ENCODE measurements at places on chromosomes 7 and 10.

DNA sequence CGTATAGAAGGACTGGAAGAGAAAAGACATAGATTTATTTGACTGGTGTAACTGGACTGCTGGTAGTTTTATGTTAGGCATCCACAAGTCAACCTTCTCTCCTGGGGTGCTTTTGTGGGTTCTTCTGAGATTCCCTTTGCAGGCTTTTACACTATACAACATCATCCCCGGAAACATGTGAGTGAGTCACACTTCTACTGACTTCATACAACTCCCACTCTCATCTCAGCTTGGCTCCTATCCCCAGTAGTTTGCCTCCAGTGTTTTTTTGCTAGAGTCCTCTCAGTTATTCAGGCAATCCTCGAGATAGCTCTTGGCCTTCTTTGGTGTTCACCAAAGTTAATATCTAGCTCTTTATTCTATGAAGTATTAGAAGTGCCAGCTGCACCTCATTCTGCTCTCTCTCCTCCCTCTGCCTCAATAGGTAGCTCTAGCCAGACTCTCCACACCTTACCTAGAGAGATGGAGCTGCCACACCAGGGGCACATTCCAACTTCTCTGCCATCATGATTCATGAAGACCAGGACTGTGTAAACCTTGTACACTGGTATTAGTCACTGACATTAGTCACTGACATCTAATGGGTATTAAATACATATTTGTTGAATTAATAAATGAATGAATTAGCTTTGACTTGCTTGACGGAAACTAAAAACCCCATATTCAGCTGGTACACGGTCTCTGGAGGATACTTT is 281.9 kb downstream of the PPP1R3A start:
- no peak for DNase-seq

DNA sequence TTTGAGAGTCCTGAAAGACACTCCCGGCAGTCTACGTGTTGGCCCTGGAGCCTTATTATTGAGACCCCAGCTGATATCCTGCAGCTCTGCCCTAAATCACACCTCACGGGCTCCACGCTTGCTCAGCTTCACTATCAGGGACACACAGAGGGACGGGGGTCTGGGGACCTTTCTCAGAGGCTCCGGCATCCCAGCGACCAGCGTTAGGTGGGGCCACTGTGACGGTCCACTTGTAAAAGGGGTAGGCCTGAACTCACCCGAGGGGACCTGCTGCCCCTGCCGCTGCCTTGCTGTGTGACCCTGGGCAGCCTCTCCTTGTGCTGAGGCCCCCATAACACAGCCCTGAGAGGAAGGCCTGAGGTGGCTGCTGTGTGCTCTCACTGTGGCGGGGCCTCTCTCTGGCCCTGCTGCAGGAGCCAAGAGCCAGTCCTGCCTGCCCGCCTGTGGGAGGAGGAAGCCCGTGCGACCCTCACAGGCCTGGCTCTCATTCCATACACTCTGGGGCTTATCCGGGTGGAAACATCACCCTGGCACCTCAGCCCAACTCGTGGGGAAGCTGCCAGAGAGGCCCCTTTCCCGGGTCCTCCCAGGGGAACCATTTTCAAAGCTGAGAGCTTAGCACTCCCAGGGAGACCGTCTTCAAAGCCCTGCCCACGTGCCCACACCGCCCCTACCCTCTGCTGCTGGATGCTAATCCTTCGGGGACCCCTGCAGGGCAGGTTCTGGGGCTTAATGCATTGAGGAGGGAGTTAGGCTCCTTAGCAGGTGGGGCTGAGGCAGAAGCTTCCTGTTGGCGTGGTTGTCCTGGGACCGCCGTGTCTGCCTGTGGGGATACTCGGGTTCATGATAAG is 21.7 kb downstream of the AQP1 start:
- no peak for DNase-seq

DNA sequence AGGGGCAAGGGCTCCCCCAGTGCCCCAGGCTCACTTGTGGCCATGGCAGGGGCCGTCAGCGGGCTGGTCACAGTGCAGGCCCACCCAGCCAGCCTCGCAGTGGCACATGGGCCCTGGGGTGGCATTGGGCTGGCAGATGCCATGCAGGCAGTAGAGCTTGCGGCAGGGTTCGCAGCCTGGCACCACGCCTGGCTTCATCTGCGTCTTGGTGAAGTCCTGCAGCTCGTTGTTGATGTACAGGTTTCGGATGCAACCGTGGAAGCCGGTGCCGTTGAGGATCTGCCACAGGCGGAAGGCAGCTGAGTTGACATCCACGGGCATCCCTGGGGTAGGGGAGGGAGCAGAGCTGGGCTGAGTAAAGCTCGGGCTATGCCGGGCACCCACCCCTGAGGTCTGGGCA is 170.6 kb downstream of the LCOR start:
- DNase-seq, result no peak

- DNase-seq, result no peak
Observed at GRCh38 chr10:50503661-50504320, 120.0 kb downstream of the SGMS1 start.

DNA sequence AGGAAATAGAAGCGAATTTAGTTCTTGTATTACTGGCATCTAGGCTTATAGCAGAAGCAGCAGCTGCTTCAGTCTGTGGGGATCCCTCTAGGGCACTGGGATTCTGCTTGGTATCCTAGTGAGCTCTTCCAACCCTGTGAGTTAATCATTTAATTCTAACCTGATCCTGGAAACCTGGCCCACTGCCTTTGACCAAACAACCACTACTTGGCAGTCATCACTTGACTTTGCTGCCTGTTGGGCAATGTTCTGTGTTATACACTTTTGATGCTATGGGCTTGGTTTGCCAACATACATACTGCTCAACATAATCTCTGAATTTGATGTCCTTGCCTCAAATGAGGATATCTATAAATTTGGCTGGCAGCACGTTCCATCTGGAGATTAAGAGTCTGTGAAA is 813.4 kb downstream of the ANKRD7 start:
- DNase-seq, result no peak

- no peak for DNase-seq
Observed at GRCh38 chr7:99380032-99380822, 5.7 kb downstream of the ARPC1B start.

DNA sequence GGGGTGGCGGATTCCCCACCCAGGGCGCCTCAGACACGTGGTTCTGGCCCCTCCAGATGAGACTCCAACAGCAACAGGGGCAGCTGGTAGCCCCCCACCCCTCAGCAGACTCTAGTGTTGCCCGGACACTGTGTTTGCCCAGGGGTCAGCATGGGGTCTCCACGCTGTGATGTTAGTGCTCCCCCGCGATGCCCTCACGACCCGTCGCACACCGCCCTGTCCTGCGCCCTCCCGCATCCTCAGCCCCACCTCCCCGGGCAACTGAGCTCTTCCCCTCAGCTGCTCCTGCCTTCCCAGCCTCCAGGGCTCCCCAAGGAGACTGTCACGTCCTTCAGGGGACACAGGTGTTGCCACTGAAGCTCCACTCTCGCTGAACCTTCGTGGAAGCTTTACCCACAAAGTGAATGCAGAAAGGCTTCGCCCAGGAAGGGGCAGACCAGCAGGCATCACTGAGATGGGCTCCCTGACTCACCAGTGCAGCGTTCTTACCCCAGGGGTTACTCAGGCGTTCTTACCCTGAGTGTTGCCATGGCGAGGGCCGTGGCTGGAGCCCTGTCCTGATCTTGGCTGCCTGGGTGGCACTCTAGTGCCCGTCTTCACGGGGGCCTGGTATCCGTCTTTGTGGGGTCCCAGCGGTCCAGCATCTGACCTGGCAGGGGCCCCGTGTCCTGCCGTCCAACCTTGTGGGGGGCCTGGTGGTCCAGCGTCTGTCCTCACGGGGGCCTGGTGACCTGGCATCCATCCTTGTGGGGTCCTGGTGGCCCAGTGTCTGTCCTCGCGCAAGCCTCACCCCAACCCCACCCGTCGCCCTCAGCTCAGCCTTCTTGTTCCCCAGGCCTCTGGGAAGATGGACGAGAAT is 14.6 kb downstream of the DPYSL4 start:
- no peak for DNase-seq

GRCh38 chr7:1576521-1577253 is 6.9 kb upstream of the PSMG3 start:
- no peak for DNase-seq

GRCh38 chr7:132805766-132806165 is 229.5 kb upstream of the PLXNA4 start:
- no peak for DNase-seq

GRCh38 chr7:37405603-37406122 is 43.0 kb downstream of the ELMO1 start:
- no peak for DNase-seq

- peak; percentile 32 for DNase-seq
Observed at GRCh38 chr7:80833289-80834268, 85.3 kb downstream of the SEMA3C start.

DNA sequence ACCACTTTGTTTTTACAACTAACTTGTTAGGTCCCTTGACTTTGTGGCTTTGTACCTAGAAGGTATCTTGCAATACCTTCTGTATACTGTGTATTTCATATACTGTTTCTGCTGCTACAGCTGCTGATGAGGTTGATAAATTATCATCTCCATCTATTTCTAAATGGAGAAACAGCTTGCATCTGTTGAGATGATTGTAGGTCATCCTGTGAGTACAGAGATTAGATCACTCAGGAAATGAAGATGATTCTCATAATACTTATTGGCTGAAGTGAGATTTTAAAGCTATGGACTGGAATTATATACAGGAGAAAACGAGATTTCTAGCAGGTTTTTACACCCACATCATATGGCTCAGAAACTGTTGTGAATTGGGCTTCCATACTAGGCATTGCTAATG is 280.5 kb downstream of the KCND2 start:
- no peak for DNase-seq

- no peak for DNase-seq
Observed at GRCh38 chr7:148289630-148290029, 300.9 kb upstream of the C7orf33 start.

DNA sequence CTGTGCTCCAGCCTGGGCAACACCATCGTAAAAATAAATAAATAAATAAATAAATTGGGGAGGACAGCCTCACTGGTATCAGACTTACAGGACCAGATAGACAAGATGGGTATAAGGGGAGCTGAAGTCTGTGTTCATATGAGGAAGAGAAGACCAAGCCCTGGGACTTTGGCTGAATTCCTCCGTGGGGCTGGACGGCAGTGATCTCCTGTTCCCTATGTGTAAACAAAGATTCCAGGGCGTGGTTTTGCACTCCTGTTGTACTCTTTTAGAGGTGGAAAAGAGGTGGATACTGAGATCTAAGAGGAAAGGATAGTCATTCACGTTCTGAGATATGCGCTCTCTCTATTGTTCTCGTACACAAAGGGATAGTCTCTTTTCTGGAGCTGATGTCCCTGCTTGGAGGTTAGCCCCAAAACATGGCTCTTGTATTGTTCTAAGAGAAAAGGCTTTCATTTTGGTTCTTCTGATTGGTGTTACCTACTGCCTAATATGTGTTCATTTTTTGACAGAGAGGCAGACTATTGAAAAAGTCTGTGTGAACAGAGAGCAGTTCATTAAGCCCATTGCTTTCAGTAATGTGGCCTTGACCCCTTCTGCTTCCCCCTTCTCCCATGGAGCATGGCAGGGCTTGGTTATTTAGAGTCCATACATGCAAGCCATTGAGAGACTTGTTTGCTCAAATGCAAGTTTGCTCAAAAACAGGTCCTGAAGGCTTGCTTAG is 12.3 kb downstream of the KCTD7 start:
- no peak for DNase-seq

- no peak for DNase-seq
Observed at GRCh38 chr10:68870545-68871104, 30.5 kb upstream of the DDX50 start.

DNA sequence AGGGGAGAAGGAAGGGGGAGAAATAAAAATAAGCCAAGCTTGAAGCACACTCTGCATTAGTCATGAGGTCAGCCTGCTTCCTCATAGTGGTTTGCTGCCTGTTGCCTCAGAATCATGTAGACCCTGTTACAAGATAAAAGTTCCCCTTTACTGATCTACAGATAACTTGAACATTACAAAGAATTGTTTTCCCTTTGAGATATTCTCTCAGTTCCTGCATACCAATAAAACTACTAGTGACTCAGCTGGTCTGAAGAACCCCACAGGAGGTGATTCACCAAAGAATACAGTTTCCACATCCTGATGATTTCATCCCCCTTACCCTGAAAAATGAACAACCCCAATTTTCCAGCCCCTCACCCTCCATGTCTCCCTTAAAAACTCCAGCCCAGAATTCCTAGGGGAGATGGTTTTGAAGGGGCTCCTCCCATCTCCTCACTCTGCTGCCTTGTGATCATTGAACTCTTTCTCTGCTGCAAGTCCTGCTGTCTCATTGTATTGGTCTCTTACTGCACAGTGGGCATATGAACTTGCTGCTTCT is 31.5 kb upstream of the NRP1 start:
- DNase-seq, result peak; percentile 87

GRCh38 chr10:14016011-14016536 is 314.6 kb downstream of the FRMD4A start:
- DNase-seq, result no peak

DNA sequence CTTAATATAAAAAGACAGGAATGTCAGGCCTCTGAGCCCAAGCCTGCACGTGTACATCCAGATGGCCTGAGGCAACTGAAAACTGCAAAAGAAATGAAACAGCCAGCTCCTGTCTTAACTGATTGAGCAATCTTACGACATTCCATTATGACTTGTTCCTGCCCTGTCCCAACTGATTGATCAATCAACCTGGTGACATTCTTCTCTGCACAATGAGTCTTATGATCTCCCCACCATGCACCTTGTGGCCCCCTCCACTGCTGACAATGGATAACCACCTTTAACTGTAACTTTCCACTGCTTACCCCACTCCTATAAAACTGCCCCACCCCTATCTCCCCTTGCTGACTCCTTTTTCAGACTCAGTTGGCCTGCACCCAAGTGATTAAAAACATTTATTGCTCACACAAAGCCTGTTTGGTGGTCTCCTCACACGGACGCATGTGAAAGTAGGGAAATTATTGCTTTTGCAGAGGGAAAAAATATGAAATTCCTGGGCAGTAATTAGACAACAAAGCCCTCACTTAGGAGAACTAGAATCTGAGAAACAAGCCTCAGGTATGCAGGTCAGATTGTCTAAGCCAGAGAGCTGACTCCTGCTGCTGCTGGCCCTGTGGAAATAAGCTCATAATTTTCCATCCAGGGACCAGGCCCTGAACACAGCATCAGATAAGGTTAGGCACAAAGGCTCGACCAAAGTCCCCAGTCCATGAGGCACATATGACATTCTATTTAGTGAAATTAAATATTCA is 5.3 kb downstream of the CYP3A7 start:
- DNase-seq, result no peak

DNA sequence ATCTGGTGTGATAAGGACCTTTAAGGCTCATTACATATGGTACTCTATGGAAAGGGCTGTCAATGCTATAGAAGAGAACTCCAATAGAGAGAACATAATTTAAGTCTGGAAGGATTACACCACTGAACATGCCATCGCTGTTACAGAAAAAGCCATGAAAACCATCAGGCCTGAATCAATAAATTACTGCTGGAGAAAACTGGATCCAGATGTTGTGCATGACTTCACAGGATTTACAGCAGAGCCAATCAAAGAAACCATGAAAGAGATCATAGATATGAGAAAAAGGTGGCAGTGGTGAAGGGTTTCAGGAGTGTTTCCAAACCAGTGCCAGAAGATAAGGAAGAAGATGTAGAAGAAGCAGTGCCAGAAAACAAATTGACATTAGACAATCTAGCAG is 18.9 kb upstream of the GPR22 start:
- no peak for DNase-seq

- DNase-seq, result no peak
Observed at GRCh38 chr7:123494193-123494796, 40.1 kb downstream of the IQUB start.

Measured in GM04503 (cell line).